Fibroblast of skin of left quadriceps (primary cell): ENCODE measurements at places on chromosomes 2 and 18.
A peak's percentile ranks its signal among the peaks of the same experiment; 100 is the strongest.

- DNase-seq, result no peak
Measured at GRCh38 chr2:149167941-149168340, 129.4 kb downstream of the LYPD6B start.

- DNase-seq, result no peak
Measured at GRCh38 chr2:233359823-233360222, 5.5 kb downstream of the DGKD start.

- no peak for DNase-seq
Measured at GRCh38 chr2:47346107-47346506, 56.8 kb upstream of the MSH2 start.

DNA sequence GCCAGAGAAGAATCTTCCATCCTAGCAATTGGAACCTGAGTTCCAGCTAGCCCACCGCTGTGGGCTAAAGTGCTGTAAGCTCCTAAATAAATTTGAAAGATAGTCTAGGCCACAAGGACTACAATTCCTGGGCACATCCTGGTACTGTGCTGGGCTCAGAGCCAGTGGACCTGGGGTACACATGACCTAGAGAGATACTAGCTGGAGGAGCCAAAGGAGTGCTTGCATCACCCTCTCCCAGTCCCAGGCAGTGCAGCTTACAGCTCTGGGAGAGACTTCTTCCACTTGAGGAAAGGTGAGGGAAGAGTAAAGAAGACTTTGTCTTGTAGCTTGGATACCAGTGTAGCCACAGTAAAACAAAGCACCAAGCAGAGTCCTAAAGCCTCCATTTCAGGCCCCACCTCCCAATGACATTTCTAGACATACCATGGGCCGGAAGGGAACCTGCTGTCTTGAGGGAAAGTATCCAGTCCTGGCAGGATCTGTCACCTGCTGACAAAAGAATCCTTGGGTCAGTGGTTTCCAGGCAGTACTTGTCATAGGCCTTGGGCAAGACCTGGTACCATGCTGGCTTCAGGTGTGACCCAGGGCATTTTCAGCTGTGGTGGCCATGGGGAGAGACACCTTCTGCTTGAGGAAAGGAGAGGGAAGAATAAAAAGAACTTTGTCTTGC lies 89.5 kb downstream of the TMEM185B start:
- no peak for DNase-seq

DNA sequence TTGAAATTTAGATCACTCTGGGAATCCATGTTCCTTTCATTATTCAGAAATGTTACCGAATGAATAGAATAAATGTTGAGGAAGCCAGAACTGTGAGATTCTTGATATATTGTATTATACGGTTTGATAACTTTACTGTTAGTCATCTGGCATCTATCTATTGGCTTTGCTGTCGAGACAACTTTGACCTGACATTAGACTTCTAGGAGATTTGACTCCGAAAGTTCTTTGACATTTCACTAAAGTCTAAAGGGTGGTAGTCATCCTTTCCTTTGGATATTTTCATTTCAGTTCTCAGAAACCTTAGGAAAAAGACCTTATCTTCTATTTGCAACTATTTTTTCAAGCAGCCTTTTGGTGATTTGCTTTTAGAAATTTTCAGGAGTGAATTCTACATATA lies 1.9 kb downstream of the BMPR2 start:
- DNase-seq, result no peak

- no peak for DNase-seq
Measured at GRCh38 chr2:177639262-177639914, 246.8 kb downstream of the AGPS start.

- DNase-seq, result no peak
Measured at GRCh38 chr2:174048243-174048642, 83.1 kb upstream of the SP3 start.

GRCh38 chr2:72338076-72338475 lies 190.4 kb upstream of the CYP26B1 start:
- no peak for DNase-seq

GRCh38 chr2:196242131-196242620 lies 70.8 kb upstream of the STK17B start:
- DNase-seq, result no peak

DNA sequence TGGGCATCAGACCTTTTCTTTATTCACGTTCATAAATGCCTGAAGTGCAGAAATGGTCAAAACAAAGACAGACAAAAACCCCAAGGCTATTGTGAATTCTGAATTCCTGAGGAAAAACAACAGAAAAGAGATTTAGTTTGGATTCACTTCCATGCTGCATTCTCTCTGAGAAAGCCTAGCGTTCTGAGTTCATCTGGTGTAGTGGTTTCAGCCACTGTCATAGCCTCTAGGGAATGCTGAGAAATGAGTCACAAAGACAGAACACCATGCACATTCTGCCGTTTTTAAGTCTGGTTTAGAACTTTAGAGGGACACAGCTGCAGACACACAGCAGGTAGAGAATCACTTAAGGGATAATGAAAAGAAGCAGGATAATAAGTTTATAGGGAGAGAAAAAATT lies 93.8 kb downstream of the LRP1B start:
- DNase-seq, result no peak

DNA sequence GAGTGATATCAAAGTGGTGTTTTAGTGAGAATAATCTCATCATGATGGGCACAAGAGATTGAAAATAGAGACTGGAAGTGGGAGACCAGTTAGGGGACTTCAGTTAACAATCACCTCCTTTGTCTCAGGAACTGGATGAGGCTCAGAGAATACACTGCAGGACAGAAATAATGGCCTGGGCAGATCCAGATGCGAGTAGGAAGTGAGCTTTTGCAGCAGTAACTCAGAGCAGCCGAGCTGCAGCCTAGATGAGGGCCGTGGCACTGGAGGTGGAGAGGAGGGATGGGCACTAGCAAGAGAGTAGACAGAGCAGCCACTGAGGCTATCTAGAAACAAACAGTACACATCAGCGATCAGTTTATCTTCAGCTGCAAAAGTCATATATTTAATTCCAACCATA lies 48.6 kb downstream of the CYB5A start:
- no peak for DNase-seq

DNA sequence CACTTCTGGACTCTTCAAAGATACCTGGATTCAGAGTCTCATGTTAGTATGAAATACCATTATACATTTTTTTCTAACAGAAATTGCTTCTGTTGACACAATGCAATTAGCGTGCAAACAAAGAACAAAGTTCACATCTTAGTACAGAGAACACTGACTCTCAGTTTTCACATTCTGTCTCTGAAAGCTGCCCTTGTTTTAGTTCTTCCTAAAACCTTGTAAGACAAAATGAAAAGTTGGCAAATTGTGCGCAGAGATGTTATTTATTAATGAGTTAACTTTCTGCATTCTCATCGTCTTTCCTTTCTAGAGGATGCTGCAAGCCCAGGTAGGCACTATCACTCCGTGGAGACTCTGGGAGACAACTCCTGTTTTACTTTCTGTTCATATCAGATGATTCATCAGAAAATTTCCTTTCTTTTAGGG lies 377.3 kb upstream of the POU3F3 start:
- no peak for DNase-seq

DNA sequence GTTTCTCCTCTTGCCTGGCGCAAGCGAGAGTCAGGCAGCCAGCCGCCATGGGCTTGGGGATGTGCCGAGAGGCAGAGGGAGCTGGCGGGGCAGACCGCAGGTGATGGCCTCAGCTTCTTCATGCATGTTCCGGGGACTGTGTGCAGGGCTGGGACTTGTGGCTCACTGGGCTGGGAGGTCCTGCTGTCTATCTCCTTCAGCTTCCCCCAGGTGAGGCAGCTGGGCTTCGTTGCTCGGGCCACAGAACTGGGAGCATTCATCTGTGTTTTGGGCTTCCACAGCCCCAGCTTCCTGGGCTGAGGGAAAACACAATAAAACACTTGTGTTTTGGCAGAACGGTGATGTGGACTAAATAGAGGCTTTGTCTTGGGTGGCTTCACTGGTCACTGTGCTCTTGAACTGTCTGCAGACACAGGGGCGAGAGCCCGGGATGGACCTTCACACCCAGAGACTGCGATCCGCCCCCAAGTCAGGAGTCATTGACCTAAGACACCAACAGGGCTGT lies 93.5 kb downstream of the DYSF start:
- no peak for DNase-seq

DNA sequence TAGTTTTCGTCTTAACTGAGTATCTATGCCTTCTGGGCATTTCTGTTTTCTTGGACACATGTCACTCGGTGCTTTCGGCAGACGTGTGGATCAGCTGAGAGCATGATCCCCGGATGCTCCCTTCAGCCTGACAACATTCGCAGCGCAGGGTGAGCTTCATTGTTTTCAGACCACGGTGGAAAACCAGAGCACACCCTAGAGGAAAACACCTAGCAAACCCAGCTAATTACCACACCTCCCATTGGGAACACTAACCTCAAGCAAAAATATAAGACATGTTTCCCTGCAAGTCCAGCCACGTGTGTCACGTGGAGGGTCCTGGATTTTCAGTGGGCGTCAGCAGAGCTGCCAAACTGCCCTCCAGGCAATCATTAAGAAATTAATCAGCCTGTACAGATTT lies 31.0 kb downstream of the ANKRD29 start:
- DNase-seq, result no peak

DNA sequence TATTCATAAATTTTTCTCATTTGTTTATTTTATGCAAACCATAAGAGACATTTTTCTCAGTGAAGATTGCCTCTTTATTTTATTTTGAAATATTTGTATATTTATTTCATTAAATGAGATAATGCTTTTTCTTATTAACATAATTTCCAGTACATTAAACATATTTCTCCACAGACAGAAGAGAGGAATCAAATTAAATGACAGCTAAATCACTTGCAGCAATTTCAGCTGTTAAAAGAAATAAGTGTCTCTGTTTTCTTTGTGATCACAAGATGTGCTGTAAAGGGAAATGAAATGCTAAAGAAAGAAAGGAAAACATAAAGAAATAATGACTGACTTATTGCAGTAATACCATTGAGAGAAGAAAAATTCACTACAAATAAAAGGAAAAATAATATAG lies 414.0 kb upstream of the FANCL start:
- no peak for DNase-seq

DNA sequence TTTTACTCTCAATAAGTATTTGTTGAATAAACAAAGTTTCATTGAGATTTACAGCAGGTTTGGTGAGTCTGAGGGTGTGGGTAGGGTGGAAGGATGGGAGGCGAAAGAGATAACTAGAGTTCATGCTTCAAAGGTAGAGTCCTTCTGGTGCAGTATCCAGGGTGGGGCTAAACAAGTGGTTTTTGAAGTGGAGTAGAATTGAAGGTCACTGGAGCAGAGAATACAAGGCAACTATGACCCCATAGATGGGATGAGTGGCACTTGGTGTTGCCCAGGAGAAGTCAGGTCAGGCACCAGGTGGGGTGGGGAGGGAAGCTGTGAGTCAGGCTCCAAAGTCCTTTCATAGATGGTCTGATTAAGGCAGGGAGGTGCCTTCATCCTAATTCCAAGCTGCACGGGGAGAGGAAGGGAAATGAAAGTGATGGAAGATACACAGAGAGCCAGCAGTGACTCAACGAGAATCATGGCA lies 6.6 kb upstream of the CAB39 start:
- DNase-seq, result no peak

GRCh38 chr2:204984518-204984917 lies 439.2 kb downstream of the PARD3B start:
- peak; percentile 31 for DNase-seq

DNA sequence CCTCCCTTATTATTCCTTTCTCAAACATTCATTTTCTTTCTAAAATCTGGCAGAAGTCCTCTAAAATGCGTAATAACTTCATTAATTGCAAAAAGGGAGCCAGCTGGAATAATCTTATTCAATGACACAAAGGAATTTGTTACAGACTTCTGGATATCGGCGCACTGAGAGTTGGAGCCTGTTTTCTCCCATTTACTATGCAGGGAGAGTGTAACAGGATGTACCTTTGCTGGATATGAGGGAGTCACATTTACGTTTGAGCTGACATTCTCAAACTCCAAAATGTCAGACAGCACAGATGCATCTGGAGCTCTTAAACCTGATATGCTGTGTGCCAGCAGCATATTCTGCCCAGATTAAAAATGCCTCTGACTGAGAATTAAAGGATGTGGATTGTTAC lies 275.3 kb downstream of the TMX3 start:
- DNase-seq, result no peak
